RWPE2 (cell line): ENCODE measurements at places on chromosomes 7 and 10.

DNA sequence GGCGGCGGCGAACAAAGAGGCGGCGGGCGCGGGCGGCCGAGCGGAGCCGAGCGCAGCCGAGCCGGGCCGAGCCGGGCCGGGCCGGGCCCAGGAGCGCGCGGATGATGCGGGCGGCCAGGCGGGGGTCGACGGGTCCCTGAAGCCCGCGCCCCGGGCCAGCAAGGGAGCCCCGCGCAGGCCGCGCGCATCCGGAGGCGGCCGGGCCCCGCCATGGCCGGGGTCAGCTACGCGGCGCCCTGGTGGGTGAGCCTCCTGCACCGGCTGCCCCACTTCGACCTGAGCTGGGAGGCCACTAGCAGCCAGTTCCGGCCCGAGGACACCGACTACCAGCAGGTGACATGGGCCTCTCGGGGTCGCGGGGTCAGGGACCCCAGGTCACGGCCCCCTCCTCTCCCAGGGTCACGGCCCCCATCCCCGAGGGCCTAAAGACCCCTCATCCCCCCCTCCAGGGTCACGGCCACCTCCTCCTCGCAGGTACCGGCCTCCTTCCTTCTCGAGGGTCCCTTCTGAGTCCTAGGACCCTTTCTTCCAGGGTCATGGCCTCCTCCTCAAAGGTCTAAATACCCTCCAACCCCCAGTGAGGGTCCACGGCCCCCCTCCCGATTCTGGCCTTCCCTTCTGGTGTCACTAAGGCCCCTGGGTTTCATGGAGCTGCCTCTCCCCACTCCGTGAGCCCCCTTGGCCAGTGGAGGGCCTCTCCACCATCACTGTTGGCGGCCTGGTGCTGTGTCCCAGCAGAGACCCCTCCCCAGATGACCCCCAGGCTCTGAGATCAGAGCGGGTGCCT, at the start of gene TTYH3:
Gene TTYH3, plus strand, starts transcription at position 41 of the 787 bp plus-strand sequence. Its CDS starts 170 bp downstream, at position 211.
- DNase-seq: no peak

- DNase-seq: no peak
Observed at GRCh38 chr7:80885757-80886156, 33.1 kb downstream of the SEMA3C start.

GRCh38 chr7:51428217-51428887, 111.7 kb upstream of the COBL start:
- no peak for DNase-seq

DNA sequence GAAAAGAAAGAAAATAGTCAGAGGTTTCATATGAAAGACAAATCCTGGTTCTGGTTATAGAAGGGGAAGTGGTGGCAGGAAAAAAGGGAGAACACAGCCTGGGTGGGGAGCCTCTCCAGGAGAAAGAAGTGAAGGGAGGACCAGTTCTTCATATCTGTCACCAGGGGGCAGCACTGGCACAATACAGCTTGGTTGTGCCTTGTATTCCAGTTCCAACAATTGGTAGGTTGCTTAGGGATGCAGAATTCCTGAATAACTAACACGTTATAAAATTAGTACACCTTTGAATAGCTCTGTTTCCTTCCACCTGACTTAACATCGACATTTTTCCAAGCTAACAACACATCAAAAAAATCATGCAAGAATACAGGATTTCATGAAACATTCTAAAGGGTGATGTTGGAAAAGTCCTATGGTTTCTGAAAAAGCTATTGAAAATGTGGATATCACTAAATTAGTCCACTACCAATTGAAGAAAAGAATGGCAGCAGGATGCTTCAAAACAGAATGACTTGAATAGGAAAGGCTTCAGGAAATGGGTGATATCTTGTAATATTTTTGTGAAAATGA, 52.9 kb downstream of the CYP26A1 start:
- no peak for DNase-seq

DNA sequence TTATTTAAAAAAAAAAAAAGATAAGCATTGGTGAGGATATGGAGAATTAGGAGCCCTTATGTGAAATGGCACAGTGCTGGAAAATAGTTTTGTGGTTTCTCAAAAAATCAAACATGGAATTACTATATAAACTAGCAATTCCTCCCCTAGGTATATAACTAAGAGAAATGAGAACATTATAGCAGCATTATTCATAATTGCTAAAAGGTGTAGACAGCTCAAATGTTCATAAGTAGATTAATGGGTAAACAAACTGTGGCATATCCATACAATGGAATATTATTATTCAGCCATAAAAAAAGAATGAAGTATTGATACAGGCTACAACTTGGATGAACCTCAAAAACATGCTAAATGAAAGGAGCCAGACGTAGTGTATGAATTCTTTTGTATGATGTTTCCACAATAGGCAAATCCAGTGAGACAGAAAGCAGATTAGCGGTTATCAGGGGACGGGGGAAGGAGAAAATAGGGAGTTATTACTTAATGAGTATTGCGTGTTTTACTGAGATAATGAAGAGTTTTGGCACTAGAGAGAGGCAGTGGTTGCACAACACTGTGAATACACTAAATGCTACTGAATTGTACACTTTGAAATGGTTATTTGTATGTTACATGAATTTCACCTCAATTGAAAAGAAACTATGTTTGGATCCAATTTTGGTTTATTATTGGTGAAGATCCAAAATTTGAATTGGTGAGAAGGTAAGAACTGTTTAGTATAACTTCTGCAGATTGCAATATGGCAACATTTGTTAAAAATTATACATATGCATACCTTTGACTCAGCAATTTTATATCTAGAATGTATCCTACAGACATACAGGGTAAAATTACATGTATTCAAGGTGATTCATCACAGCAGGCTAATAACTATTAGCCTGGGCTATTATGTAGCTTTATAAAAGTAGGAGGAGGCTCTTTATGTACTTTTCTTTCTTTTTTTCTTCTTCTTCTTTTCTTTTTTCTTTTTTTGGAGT, 69.7 kb downstream of the VCL start:
- no peak for DNase-seq

DNA sequence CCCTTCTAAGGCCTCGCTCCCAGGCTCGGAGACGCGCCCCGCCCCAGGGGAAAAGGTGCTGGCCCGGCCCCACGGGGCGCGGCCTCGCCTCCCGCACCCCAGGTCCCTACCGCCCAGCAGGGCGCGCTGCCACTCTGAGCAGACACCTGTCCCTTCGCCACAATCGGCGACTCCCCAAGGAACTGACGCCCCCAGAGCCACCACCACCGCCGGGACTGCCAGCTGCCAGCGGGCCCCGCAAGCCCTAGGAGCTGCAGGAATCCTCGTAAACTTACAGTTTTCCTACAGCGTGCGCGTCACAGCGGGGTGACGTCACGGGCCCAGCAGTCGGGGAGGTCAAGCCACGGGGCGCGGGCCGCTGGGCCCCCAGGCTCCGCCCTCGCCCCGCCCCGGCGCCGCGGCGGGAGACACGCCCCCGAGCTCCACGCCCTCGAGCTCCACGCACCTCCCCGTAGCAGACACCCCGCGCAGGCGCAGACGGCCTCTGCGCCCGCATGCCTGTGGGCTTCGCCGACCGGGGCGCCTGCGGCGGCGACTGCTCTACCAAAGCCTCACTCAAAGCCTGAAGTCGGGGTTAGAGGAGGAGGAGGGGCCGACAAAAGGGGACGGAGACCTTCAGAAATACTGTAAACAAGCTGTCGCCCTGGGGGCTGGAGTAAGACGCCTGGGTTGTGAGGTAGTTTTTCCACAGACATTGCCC, at the start of gene ZNF438:
Gene ZNF438, minus strand, starts transcription at position 308 of the 700 bp plus-strand sequence. CDS start 154,831 bp downstream, outside the sequence.
- peak; percentile 79 for DNase-seq

- DNase-seq: no peak
Observed at GRCh38 chr10:84224411-84225028, 824 bp downstream of the LRIT2 start.

GRCh38 chr7:23000597-23001360, 13.2 kb downstream of the HYCC1 start:
- DNase-seq: no peak

GRCh38 chr7:26655781-26656180, 208.6 kb downstream of the SKAP2 start:
- no peak for DNase-seq

- no peak for DNase-seq
Observed at GRCh38 chr10:19041171-19041570, 7.4 kb upstream of the MALRD1 start.

DNA sequence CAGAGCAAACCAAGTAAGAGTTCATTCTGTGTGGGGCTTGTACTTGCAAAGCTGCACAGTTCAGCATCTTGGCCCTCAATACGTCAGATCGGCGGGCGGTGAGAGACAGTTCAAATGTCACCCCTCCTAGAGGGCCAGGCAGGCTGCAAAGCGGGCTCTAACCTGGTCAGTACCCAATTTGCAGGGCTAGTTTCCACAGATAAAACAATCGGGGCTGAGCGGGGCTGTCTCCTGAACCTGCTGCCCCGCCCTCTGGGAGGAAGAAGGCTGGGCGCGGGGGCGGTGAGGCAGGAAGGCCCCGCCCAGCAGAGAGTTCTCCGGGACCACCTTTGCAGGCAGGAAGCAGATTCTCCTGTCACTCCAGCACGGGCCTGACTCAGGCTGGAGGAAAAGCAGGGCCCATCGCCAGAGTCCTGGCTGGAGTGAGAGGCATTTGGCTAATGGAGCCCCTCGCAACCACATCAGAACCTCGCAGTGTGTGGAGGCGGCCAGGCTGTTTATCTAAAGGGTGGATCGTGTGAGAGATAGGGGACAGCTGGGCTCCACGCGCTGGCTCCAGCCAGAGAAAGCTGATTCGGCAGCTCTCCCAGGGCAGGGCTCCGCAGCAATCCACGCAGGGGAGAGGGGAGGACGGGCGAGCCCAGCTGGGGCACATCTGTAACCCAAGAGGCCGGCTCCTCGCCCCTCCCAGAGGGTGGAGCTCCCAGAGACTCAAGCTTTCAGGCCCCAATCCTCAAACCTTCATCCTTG, 83.1 kb downstream of the SH3PXD2A start:
- DNase-seq: peak; percentile 89

DNA sequence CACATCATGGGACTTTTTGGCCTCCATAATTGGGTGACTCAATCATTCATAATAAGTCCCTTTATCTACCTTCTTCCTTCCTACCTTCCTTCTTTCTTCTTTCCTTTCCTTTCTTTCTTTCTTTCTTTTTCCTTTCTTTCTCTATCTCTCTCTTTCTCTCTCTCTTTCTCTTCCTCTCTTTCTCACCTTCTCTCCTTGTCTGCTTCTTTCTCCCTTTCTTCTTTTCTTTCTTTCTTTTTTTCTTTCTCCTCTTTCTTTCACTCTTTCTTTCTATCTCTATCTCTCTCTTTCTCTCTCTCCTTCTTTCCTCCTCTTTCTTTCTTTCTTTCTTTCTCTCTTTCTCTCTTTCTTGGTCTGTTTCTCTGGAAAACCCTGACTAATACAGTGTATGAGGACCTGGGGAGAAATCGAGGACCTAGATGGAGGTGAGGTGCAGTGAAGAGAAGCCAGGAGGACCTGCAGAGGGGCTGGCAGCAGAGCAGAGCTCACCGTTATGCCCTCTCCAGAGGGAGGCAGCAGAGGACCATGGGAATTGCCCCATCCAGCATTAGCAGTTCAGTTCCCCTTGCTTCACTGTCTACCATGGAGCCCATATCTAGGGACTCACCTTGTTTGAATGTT, 52.7 kb upstream of the BTRC start:
- no peak for DNase-seq

DNA sequence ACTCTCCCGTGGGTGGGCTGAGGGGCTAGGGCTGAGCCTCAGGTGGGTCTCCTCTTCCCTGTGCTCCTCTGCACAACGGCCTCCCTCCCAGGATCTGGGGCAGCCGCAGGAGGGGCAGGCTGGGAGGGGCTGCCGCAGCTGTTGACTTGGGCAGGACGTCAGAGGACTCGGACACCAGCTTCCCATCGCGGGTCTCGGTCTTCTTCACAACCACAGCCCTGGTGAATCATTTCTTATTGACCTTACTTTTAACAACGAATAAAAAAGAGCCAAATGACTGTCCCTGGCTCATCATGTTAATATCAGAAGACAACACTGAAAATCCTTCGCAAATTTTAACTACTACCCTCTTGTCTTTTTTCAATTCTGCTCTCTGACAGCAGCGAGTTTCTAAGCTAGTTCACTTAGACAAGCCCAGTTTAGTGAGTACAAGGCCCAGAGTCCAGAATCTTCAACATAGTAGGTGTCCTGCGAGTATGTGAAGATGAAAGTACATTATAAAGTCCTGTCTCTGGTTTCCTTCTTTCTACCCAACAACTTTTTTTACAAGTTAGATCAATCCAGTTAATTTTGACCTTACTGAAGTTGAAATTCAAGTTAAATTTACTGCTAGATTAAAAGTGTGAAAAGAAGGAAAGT, 32.4 kb downstream of the CTNNA3 start:
- no peak for DNase-seq

GRCh38 chr7:108034586-108034985, 31.6 kb upstream of the LAMB1 start:
- no peak for DNase-seq

GRCh38 chr10:17607060-17607459, 10.1 kb downstream of the HACD1 start:
- DNase-seq: no peak

DNA sequence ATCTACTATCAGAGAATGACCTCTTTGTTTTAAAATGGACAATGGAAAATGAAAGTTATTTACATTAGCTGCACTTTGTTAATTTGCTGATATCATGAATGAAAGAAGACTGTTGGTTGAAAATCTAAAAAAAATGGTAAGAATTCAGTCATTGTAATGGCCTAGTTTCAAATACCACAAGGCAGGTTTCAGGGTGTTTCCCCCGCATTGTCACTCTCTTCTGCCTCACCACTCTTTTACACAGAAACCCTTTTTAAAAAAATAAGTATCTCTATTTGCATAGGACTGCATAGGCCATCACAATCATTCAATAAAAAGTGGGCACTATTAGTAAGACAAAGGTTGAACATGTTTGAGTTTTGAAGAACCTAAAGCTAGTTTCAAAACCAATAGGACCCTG, 737.1 kb downstream of the INHBA start:
- DNase-seq: no peak

GRCh38 chr7:151177310-151177709, 9.7 kb downstream of the ASB10 start:
- DNase-seq: no peak

DNA sequence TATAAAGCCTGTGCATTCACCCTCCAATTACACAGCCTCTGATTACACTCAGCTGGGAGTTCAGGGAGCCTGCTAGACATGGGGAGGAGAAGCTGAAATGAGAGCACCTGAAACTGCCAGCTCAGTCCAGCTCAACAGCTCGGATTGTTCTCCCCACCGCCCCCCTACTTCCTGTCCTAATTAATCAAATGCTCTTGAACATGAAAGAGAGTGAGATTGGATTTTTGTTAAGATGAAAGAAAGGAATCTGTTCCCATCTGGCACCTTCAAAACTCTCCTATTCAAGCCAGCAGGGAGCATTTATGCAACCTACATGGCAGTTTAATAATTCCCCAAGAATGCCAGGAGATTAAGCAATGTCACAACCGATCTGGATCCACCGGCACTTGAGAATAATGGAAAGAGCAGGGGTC, 98.0 kb downstream of the NPSR1 start:
- no peak for DNase-seq

DNA sequence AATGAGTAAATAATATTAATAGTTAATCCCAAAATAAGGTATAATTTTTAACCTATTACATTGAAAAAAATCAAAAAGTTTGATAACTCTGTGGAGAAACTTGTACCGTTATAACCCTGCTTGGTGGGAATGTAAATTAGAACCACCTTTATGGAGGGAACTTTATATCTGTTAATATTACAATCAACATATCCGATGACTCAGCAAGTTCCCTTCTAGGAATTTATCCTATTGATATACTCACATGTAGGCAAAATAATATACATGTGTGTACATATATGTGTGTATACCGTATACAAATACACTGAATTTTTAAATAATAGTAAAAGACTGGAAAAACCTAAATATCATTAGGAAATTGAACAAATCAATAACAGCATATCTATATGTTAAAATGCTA, 54.7 kb downstream of the PANK1 start:
- DNase-seq: no peak

- peak; percentile 69 for DNase-seq
Observed at GRCh38 chr10:96614515-96614914, 27.7 kb upstream of the TM9SF3 start.

GRCh38 chr10:62899311-62899710, 83.1 kb upstream of the EGR2 start:
- no peak for DNase-seq
